SJCRH30 (cell line): ENCODE measurements at places on chromosomes 5 and 9.

GRCh38 chr9:6897898-6898302 lies 140.1 kb downstream of the KDM4C start:
- no peak for DNase-seq

- no peak for DNase-seq
Measured at GRCh38 chr5:172731680-172732074, 39.3 kb downstream of the DUSP1 start.

- DNase-seq = no peak
Measured at GRCh38 chr9:99358668-99359067, 136.6 kb downstream of the SEC61B start.

DNA sequence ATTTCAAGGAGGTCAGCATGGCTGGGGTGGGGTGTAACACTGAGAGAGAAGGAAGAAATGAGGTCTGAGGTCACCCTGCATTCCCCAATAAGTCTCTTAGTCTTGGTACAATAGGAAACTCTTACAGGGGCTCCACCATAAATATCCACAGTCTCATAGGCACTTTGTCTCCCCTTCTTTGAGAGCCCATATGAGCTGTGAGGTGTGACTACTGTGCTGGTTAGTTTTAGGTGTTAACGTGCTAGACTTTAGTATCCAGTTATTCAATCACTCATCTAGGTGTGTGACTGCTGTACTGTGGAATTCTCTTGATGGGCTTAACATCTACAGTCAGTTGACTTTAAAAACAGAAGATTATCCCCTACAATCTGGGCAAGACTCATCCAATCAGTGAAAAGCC lies 378.1 kb upstream of the RFX3 start:
- DNase-seq = no peak

- no peak for DNase-seq
Measured at GRCh38 chr9:129595903-129596540, 24.9 kb downstream of the C9orf50 start.

DNA sequence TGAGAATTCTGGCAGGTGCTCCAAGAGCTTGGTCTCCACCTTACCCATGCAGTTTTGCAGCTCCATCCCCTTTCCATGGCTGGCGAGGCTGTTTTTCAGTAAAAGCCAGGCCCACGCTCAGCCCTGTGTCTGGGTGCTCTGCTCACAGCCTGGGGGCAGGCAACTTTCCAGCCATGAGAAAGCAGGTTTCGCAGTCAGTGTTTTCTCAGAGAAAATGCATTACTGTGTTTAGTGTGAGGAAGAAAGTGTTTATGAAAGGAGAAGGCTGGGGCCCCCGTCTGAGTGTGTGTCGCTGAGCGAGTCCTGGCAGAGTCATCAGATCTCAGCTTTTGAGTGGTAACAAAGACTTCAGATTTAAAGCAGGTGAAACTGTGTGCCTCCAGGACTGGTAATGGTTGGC lies 248.1 kb downstream of the IRX1 start:
- DNase-seq = no peak

DNA sequence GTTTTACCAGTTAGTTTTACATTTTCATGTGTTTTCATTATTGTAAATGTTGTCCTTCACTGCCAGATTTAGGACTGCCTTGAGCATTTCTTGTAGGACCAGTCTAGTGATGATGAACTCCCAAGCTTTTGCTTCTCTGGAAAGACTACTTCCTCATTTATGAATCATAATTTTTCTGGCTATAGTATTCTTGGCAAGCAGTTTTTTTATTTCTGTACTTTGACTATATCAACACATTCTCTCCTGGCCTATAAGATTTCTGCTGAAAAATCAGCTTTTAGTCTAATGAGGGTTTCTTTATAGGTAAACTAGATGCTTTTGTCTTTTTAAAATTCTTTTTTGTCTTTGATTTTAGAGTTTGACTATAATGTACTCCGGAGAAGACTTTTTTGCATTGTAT lies 256.8 kb upstream of the GRAMD2B start:
- no peak for DNase-seq

DNA sequence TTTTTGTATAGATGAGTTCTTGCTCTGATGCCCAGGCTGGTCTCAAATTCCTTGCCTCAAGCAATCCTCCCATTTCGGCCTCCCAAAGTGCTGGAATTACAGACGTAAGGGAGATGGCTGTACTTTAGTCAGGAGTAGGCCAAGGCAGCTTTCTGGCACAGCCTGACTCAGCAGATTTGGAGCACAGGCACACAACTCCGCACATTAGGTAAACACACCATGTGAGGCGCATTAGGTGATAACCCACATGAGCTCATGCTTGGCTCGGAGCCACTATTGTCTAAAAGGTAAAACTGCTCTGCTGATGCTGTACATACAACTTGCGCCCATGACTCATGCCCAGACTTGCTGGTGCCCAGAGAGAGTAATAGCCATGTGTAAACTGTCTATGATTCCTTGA lies 1157.9 kb downstream of the TAF11L14 start:
- DNase-seq = peak; percentile 35

DNA sequence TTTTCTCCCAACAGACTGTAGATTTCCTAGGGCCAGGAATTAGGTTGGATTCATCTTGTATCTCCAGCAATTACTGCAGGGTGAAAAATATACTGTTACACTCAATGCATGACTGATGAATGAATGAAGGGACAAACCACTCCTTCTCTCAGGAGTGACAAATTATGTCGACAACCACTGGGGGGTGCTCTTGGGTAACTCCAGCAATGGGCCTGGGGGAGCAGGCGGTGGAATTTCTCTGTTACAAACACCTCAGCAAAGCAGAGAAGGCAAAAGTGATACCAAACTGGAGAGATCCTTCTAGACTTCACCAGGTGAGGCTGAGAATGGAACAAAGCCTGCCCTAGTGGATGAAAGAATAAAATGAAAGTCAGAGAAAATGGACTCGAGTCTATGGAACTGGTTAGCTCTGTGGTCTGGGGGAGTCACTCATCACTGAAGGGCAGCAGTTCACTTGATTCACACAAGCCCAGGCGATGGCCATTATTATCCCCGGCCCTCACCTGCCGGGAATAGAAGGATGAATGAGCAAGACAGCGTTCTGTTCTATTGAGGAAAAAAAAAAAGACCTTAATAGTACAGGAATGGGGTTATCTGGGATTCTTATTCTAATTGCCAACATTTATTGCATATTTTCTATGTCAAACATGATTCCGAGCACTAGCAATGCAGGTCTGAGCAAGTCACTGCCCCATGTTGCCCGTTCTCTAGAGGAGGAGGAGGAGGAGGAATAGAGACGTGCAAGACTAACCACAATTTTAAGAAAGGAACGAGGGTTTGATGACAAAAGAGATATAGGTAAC lies 341.1 kb downstream of the ASTN2 start:
- DNase-seq = peak; percentile 87

DNA sequence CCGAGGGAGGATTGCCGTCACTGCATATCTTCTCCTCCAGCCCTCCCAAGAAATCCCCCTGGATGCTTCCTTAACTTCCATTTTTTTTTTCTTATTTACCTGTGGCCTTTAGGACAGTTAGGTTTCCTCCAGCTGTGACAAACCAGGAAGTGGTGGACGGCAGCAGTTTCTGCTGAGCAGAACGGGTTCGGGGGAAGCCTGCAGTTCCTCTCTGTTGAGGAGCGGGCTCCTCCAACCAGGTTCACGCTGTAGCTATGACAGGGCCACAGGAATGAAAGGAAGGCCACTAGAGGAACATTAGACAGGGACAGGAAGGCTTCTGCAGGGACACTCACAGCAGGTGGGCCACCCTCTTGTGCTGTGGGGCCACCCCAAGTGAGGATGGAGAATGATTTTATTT lies 76.7 kb upstream of the SYK start:
- no peak for DNase-seq

DNA sequence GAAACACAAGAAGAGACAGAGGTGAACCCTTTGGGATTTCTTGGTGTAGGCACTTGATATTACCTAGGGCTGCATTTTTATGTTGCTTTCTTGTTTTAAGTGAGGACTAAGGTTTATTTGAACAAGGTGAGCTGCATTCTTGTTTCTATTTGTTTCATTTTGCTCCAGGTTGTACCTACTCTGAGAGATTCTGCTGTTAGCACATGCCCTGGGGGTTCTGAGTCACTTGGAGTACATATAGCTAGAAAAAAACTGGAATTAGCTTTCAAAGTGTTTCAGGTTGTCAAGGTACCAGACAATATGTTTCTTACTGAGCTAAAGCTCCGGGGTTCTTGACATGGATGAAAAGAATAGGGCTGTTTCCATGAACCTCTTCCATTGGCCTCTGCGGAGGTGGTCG lies 299.4 kb downstream of the ICE1 start:
- DNase-seq = no peak

DNA sequence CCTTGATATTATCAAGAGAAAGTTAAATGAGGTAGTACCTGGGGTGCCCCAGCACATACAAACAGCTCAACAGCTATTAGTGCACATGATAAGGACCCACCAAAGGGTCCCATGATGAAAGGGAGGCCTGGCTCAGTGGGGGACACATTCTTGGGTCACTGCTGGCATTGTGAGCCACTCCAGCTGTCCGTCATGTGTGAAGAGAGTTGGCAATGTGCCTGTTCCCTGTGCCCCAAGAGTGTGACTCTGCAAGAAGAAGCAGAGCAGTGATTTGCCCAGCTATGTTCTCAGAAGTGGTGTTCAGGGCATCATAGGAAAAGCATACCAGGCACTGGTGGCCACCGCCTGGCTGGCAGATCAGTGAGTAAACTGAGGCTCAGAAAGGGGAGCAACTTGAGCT lies 37.1 kb upstream of the TDRD7 start:
- no peak for DNase-seq

DNA sequence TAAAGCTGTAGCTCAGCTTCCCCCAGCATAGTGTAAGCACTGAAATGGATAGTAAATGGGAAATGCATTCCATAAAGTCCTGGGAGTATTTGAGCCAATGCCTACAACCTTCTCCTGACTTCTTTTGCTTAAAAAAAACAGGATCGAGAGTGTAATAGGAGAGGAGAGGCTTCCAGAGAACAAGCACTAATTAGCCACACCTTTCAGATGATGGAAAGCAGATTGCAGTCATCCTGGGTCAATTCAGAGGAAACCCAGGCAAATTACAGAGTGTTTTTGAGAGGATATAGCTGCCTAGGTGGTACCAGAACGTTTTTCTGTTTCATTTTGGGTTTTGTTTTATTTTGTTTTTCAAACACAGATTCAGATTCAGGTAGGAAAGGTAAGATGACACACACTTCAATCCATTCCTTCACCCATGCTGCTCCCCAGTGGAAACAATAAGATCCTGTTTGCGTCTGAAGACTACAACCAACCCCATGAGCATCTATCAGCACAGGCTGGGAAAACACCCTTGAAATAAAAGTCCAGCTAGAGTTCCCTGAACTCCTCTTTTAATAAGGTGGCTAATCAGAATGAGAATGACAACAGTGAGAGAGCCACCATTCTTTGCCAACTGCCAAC lies 95.6 kb downstream of the RFK start:
- DNase-seq = no peak

DNA sequence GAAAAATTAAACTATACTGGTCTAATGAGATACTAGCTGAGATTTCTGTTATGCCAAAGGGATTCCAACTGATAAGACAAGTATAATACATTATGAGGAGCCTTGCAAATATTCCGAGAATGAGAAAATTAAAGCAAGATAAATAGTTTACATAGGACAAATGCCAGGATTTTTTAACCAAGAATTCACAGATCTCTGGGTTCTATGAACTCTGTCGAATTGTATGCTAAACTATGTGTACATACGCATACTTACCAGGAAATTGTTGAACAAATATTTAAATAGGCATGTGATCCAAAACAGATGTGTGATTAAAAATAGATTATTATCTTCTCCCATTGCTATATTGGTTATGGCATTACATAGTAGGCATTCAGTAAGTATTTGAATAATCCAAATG lies 616.6 kb downstream of the GABRG2 start:
- DNase-seq = peak; percentile 2

DNA sequence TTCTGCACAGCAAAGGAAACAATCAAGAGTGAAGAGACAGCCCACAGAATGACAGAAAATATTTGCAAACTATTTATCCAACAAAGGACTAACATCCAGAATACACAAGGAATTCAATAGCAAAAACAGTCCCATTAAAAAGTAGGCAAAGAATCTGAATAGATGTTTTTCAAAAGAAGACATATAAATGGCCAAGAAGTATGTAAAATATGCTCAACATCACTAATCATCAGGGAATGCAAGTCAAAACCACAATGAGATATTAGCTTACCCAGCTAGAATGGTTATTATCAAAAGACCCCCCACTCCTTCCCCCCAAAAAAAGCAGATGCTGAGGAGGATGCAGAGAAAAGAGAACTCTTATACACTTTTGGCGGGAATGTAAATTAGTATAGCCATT lies 13.4 kb upstream of the OR13C8 start:
- no peak for DNase-seq

DNA sequence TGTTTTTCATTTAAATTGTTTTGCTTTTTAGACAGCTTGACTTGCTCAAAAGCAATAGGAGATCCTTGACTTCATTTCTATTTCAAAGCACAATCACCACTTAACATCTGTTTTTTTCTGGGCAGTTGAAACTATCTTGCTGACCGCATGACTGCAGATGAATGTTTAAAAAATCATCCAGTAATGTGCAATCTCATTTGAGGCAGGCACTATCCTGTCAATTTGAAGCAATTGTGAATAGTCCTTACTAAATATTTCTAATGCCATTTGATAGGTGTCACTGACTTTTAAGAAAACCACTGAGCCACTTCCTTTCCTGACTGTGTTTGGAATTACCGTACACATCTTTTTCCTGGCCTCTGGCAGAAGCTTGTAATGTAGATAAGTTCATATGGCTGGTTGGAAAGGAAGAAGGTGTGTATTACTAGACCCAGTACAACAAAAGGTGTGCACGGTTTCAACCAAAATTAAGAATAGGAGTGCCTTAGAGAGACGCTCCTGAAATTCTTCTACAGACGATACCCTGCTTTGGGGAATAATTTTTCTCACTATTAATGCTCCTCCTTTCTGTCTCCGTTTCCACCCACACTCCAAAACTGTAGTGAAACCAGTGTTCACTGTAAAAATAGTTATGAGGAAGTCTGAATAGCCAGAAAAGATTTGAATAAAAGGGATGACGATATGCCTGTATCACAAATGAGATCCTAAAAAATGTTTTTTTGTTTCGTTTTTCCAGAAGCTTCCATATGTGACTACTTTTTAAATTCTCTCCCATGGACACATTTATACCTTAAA lies 136.7 kb upstream of the MOCS2 start:
- DNase-seq = no peak

DNA sequence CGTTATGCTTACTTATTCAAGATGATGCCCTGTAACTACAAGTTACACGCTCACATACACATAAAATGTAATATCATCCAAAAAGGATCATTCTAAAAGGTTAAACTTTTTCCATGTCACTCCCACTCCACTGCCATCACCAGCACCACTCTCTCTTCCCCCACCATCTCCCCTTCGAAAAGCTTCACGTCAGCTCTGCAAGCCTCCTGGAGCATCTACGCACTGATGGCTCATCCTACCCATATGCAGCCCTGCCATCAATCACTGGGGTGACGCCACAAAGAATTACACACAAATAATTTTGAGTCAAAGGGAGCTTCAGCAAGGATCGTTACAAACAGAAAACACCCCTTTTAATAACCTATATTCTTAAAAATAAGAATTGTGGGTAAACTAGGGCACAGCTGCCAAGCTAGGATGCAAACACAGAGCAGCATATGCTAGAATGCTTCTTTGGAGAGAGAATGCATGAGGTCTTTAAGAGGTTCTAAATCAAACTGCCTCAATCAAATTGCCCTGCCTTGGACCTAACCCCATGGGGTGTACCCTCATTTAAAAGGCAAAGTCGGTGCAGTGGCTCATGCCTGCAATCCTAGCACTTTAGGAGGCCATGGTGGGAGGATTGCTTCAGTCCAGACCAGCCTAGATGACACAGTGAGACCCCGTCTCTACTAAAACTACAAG lies 56.1 kb downstream of the SHB start:
- DNase-seq = no peak

GRCh38 chr5:543755-544674 lies 19.8 kb upstream of the SLC9A3 start:
- no peak for DNase-seq
